ENCODE measurements at places on chromosomes 1 and 21.

GRCh38 chr1:111733183-111733991, 5.8 kb downstream of the INKA2 start:
- no peak for DNase-seq

GRCh38 chr1:17669866-17670451, 85.2 kb upstream of the ACTL8 start:
- DNase-seq: no peak

GRCh38 chr1:4689941-4690635, 35.7 kb downstream of the AJAP1 start:
- no peak for DNase-seq

- no peak for DNase-seq
Measured at GRCh38 chr1:227351443-227351842, 33.2 kb upstream of the CDC42BPA start.

- DNase-seq: no peak
Measured at GRCh38 chr1:235093696-235094592, 34.7 kb downstream of the TOMM20 start.

GRCh38 chr1:245537992-245538391, 383.2 kb downstream of the KIF26B start:
- DNase-seq: no peak

DNA sequence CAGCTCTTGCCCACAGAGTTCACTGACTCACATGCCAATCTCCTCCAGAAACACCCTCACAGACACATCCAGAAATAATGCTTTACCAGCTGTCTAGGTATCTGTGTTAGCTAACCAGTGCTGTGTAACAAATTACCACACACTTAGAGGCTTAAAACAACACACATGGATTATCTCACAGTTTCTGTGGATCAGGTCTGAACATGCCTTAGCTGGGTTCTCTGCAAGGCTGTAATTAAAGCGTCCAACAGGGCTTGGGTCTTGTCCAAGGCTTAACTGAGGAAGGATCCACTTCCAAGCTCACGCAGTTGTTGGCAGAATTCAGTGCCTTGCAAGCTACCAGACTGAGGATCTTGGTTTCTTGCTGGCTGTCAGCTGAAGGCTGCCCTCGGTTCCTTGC, 92.5 kb upstream of the RGS4 start:
- DNase-seq: no peak

DNA sequence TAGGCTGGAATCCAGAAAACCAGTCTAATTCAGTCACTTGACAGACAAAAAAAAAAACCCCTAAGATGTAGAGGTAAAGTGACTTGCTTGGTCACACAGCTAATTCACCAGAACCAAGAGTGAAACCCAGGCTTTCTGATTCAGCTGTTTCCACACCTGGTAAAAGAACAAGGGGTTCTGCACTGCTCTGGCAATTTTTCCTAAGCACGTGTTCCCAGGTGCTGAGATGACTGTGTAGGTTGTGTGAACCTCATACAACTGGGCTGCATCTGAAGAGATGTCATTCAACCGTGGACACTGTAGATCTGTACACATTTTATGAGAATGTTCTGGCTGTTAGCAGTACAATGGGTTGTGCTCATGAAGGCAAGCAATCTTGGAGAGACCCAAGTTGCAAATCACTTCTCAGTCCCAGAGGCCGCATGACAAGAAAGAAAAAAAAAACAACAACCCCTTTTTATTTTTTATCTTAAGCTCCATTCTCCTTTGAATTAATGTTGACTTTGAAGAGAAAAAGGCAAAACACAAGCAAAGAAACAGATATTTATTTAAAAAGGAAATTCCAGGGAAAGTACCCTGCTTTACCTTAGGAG, 95.4 kb downstream of the INTS7 start:
- DNase-seq: no peak

GRCh38 chr1:30748098-30748698, 9.4 kb downstream of the LAPTM5 start:
- DNase-seq: no peak

- DNase-seq: no peak
Measured at GRCh38 chr1:186923486-186923885, 94.7 kb downstream of the PLA2G4A start.

DNA sequence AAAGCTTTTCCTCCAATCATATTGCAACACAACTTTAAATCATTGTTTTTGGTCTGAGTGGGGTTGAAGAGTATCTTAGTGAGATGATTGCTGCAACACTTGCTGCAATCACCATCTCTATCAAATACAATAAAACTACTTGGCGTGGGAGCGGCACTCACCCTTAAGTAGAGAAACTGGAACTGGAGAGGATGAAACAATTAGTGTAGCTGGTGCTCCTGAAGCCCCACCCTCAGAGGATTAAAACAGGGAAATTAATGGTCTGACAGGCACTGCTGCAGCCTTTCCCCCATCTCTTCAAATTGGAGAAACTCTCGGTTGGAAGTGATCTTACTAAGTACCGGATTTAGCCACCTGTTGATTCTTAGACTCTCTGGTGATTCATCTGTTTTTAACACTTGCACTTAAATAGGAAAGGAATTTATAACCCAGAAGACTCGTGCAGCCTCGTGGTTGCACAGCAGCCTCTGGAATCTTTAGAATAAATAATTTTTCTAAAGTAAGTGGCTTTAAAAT, 80.5 kb upstream of the KIF26B start:
- DNase-seq: no peak

- DNase-seq: no peak
Measured at GRCh38 chr1:180251526-180252305, 21.7 kb downstream of the LHX4 start.

- DNase-seq: no peak
Measured at GRCh38 chr1:75233302-75233929, 99.2 kb downstream of the LHX8 start.

DNA sequence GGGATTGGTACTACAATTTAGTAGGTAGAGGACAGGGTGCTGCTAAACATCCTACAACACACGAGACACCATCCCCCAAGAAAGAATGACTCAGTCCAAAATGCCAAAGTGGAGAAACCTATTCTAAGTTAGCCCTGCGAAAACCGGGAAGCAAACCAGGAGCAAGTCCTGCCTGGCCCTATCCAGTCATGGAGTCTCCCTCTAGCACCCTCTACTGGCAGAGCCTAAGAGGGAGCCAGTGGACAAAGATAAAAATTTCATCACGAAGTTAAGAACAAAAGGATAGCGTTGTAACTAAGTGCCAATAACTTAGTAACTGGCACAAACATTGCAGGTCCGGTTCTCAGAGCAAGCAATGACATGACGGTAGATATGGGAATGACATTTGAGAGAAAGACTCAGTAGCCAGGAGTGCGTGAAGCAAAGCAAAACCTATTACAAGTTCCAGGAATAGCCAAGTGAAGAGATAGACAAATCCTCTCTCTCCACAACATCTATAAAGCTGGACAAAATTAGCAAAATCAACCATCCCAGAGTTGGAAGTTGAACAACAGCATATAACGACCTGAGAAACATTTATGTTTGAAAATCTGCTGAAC, 383.5 kb downstream of the OMA1 start:
- DNase-seq: no peak

GRCh38 chr1:77682460-77683159, at the start of gene ZZZ3:
Gene ZZZ3, minus strand, starts transcription at chr1:77682658. Its CDS starts 49,304 bp downstream, at chr1:77633354.
- peak; percentile 83 for DNase-seq

DNA sequence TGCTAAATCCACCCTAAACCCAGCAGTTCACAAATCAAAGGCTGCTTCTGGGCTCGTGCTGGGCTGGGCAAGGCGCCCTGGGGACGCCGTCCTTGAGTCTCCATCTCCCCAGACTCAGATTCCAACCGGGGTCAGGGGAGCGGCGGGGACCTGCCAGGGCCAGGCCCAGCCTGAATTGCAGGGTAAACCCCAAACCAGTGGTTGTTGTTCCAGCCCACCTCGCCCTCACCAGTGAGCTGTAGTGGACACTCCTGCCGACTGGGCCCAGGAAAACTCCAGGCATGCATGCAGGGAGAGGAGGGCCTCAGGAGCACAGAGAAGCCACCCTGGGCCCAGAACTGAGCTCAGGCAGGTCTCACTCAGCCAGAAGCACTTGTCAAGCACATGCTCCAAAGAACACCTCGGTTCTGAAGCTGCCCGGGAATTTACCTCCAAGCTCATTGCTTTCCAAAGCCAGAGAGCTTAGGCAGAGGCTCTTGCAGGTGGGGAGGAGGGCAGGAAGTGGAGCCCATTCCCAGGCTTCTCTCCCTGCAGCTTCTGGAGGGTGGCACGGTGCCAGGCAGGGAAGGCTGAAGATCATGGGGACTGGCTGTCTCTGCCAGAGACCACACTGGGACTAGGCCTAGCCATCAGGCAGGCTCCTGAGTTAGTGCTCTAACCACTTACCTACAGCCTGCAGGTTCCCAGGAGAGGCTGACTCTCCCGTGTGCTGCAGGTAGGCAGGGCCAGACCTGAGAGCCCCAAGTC, 437.0 kb downstream of the MATN1 start:
- DNase-seq: no peak

DNA sequence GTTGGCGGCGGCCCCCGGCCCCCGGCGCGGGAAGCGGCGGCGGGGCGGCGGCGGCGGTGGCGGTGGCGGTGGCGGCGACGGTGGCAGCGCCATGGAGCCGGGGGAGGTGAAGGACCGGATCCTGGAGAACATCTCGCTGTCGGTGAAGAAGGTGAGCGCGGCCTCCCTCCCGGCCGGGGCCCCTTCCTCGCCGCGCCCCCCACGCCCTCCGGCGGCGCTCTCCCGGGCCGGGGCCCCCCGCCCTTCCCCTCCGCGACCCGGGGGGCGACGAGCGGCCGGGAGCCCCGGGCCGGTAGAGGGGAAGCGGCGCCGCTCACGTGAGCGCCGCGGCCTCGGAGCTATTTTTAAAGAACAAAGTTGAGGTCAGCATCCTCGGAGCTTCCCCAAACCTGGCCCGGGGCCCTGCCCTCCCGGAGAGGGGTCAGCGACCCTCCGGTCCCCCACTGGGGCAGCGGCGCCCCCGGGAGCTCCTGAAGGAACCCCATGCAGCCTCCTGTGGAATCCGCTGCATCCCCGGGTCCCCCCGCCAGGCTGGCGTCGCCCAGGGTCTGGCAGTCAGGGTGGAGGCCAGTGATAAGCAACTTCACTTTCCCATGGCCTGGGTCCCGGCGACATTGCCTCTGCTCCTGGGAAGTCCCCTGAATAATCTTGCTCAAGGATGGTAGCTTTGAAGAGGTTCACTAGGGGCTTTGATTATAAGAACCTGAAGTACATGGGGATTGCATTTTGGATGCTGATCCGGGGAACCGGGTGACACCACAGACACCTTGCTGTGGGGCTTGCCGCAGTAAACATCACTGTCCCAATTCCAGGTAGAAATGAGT, 560 bp downstream of the PLEKHM2 start:
- no peak for DNase-seq

GRCh38 chr1:76864383-76864782, 2.9 kb upstream of the ST6GALNAC5 start:
- DNase-seq: no peak

- no peak for DNase-seq
Measured at GRCh38 chr1:85330711-85331290, 54.4 kb upstream of the BCL10 start.

DNA sequence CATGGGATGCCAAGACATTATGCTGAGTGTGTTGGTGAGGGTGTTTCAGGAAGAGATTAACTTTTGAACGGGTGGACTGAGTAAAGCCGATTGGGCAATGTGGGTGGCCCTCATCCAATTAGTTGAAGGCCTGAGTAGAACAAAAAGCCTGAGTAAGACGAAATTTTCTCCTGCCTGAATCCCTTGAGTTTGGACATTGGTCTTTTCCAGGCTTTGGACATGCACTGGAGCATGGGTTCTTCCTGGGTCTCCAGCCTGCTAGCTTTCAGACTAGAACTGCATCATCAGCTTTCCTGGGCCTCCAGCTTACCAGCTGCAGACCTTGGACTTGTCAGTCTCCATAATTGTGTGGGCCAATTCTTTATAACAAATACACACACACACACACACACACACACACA, 63.6 kb downstream of the NIBAN1 start:
- DNase-seq: no peak

DNA sequence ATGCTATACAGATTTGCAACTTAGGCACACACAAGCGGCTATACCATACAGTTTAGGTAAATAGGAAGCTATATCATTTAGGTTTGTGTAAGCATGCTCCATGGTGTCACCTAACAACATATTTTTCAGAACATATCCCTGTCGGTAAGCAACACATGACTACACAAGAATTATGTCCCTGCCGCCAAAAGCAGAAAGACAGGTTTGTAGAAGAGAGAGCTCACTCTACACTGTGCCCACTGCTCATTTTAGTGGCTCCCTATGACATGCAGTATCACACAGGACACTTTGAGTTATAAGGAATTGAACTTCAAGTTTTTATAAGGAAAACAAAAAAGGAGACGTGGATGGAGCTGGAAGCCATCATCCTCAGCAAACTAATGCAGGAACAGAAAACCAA, 132.5 kb upstream of the KAZN start:
- no peak for DNase-seq

- no peak for DNase-seq
Measured at GRCh38 chr1:43319766-43320165, 17.9 kb upstream of the MPL start.

DNA sequence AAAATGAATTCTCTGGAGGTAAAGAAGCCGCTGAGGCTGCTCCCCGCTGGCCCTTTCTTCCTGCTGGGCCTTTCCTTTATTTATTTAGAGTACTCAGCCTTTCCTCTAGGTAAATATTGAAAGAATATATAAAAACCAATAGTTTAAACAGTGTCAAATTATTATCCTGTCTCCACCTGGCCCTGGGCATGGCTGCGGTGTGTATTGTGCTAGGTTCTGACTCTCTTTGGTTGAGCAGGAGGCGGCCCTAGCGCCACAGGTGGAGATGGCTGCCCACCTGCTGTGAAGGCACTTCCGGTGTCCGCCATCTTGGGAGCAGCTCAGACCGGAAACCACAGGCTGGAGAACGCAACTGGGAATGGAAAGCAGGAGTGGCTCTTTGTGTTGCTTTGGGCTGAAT, 29.0 kb upstream of the CLDN14 start:
- DNase-seq: no peak

DNA sequence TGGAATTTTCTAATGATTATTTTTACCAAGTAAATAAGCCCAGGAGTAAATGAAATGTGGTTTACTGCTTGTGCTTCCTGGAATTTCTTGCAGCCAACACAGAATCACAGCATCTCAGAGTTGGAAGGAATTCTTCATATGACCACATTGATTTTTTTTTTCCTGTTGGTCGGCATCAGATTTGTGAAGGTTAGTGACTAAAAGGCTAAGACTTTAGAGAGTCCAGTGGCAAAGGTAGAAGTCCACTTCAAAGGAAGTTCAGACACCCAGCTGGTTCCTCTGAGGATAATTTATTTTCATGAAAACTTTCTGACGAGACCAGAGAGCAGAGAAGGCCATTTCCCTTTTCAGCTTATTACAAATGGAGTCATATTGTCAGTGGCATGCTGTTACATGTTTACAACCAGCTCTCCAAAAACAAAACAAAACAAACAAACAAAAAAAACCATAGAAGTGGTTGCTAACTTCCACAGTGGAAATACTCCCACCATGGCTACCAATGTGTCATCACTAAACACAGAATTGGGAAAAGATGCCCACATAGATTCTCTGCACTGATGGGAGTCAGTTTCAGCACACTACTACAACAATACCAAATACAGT, 77.2 kb upstream of the CDC42BPA start:
- no peak for DNase-seq

DNA sequence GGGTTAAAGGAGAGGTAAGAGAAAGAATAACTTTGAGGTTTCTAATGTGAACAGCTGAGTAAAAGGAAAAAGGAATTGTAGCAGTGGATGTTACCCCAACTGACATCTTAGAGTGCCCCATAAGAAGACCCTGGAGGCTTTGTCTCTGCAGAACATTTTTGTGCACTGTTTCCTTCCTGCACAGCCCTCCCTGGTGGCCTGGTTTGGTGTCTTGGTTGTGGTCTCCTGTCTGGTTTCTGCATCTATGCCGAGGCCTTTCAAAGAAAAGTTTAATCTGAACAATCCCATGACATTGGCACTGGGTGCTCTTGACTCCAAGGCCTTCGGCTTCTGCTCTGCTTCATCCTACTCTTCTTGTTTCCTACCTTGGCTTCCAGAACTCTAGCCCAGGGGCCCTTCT, 57.8 kb downstream of the RHOU start:
- DNase-seq: no peak

Data from stimulated activated CD8-positive, alpha-beta memory T cell treated with anti-CD3 and anti-CD28 coated beads, Interleukin-7, amount 100 ng/mL, for 48 hours (primary cell).